Activated CD4-positive, alpha-beta memory T cell treated with anti-CD3 and anti-CD28 coated beads for 36 hours (primary cell): ENCODE measurements at places on chromosomes 5 and 9. TPM values are rescaled to one million over a fixed set of nuclear protein-coding genes. Genes with fewer than 3 reads are reported as not detected.
A peak's percentile ranks its signal among the peaks of the same experiment; 100 is the strongest.

The NTRK2 gene
- total RNA-seq: 0.45 TPM

The SUSD3 gene
- total RNA-seq: 72.8 TPM

The SLCO6A1 gene
- not detected for total RNA-seq

The LOX gene
- not detected for total RNA-seq

The C1QTNF2 gene
- total RNA-seq: not detected

The ANKRD55 gene
- total RNA-seq: 2.6 TPM

- no peak for DNase-seq
Observed at GRCh38 chr5:107765805-107766063, 95.0 kb upstream of the EFNA5 start.

DNA sequence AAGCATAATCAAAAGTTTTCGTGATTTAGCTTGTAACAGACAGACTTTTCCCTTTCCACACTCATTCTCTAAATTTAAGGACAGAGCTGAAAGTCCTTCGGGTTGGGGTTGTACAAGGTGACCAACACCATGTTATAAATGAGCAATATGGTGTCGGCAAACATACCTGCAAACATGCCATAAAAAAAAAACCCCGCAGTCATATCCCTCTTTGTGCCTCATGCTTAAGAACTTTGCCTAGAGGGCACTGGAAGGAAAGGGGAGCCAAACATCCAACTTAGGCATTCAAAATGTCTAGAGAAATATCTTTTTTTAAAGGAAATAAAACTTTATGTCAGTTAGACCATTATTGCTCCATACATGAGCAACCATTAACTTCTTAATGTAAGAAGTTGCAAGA is 73.2 kb downstream of the TLE1 start:
- no peak for DNase-seq

DNA sequence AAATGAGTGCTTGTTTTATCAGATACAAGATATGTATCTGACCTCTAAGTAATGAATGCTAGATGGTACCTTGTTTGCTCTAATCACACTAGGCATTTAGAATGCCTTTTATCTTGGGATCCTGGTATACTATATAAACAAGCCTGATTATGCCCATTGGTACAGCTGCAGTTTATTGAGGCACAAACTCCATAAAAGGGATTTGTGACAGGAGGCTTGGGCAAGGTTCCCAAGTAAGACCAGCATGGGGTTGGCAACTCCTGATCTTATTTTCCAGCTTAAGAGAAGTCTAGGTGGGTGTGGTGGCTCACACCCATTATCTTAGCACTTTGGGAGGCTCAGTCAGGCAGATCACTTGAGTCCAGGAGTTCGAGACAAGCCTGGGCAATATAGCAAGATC is 93.9 kb upstream of the DMRT1 start:
- no peak for DNase-seq

GRCh38 chr5:73126381-73126780 is 6.0 kb downstream of the TMEM171 start:
- DNase-seq: no peak

- DNase-seq: no peak
Observed at GRCh38 chr5:78649211-78649695, 681 bp upstream of the LHFPL2 start.

DNA sequence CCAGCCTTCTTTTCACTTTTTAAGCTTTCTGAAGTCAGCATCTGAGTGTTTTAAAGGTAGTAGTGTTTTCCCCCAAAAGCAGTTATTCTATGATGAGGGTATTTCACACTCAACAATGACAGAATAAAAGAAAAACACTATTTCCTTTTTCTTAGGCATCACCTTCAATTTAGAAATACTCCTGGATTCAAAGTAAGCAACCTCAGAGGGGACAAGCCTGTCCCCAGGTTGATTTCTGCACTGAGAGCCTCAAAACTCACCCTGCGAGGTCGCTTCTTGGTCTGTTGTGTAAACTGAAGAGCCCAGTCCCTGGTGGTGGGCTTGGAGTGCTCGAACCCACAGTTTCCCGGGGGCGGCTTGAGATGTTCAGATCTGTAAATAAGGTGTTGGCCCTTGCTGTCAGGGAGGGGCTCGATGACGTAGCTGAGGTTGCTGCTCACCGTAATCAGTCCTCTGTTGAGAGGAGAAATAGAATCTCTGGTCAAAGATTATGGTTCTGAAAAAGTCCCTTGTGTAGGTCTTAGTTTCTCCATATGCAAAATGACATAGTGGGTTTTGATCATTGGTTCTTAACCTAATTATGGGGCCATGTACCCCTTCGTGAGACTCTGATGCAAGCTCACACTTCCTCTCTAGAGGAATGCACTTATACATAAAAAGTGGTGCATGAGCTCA is 55.9 kb downstream of the ADAM19 start:
- no peak for DNase-seq

- no peak for DNase-seq
Observed at GRCh38 chr9:78565481-78565880, 268.6 kb downstream of the PSAT1 start.

DNA sequence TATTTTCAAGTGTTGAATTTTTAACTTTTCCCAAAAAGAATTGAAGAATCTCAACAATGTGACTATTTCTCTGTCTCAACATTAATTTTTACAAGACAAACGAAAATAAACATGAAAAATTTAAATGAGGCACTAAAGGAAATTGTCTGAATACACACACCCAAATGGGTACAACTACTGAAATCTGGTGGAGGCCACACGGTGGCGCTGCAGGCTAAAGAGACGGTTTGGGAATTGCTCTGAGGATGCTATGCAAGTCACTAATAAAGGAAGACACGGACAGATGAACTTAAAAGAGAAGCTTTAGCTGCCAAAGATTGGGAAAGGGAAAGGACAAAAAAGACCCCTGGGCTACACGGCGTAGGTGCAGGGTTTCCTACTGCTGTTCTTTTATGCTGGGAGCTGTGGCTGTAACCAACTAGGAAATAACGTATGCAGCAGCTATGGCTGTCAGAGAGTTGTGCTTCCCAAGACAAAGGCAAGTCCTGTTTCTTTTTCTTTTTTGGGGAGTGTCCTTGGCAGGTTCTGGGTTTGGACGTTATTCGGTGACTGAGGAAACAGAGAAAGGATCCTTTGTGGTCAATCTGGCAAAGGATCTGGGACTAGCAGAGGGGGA is at the start of gene PCDHB10:
Gene PCDHB10 (plus strand): TSS at position 244 of the 616 bp plus-strand sequence. CDS start 200 bp downstream, at position 444.
- DNase-seq: peak; percentile 54

DNA sequence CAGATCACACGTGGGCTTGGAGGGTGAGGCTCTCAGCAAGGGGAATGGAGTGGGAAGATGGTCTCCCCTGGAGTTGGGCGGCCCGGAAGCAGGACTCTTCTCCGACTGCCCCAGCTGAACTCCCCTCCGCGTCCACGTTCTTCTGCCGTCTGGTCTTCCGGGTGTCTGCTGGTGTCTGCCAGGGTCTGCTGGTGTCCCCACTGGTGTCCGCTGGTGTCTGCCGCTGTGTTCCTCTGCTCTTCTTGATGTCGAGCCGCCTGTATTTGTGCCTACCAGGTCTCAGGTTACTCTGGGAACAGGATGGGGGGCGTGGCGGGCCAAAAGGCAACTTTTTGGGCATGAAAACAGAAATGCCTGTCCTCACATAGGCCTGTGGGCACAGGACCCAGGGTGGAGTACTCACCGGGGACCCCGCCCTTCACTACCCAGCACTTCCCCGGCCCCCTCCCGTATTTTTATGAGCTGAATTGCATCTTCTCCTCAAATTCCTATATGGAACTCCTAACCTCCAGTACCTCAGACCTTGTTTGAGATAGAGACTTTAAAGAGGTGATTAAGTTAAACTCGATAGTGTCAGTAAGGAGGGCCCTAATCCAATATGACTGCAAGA is 675.4 kb downstream of the SEMA5A start:
- DNase-seq: no peak

DNA sequence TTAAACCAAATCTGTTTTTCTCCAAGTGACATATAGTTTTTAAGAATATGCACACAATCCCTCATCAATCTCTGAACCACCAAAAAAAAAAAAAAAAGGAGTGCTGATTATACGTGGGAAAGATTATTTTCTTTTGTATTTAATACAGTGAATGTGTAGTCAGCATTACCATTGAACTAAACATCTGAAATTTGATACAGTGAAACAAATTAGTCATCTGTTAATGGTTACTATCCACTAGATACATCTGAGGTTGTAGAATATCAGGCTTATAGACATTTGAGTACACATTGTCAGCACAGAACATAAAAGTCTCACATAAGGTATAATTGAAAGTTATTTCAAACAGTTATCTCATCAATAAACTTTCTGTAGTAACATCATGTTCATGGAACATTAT is 87.0 kb downstream of the SLF1 start:
- DNase-seq: no peak

GRCh38 chr9:129626625-129627284 is 792 bp downstream of the NTMT1 start:
- DNase-seq: peak; percentile 50

DNA sequence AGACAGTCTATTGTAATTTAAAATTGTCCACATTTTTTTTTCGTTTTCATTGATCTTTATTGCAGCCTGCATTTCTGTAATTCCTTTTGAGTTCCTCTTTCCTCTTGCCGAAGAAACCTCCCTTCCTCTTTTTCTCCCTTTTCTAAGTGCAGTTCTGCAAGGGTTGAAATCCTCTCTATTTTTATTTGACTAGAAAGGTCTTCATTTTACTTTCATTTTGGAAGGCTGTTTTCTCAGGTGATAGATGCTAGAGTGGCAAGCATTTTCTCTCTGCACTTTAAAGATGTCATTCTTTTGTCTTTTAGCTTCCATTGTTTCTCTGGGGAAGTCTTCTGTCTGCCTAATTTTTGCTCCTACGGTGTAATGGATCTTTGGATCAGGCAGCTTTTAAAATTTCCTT is 248.5 kb downstream of the SMARCA2 start:
- no peak for DNase-seq

- no peak for DNase-seq
Observed at GRCh38 chr5:6656680-6657079, 23.4 kb downstream of the SRD5A1 start.
